ENCODE measurements at places on chromosomes 2 and 18.

DNA sequence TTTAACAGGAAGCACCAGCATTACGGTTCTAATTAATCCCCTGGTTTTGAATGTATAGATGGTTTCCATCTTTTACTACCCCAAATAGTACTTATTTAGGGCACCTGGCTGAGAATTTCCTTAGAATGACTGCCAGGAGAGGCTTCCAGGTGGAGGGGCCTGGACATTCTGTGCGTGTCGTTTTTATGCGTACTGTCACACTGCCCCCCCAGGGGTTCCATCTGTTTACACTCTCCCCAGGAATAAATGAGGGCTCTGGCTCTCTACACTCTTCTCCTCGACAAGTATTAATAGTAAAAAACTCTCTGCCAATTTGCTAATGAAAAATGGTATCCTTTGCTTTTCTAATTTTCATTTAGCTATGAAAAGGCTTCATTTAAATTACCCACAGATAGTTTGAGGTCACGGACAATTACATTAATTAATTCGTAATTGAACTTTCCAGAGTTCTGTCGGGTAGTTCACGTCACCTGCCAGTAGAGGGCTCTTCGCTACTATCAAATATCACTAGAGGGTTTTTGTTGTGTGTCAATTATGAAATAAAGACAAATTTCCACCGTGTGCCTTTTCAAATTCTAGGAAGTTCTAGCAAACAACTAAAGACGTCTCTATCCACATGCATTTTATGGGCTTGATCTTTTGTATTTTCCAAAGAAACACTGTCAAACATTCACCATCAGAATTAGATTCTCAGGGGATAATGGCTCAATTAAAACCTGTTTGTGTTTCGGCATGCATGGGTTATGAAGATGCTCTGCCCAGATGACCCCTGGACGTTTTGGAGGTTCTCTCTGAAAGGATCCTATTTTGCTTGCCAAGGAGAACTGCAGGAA, 88.8 kb upstream of the ASB18 start:
- no peak for DNase-seq

GRCh38 chr2:46002507-46002883, 294.7 kb upstream of the EPAS1 start:
- DNase-seq: no peak

GRCh38 chr2:25009954-25010353, 31.9 kb upstream of the EFR3B start:
- DNase-seq: no peak

- peak; percentile 78 for DNase-seq
These were observed at the start of gene FN1 for GRCh38 chr2:215435870-215436704. TSS of gene FN1 (minus strand) at chr2:215436068. CDS start at chr2:215435802, 266 bp downstream.

DNA sequence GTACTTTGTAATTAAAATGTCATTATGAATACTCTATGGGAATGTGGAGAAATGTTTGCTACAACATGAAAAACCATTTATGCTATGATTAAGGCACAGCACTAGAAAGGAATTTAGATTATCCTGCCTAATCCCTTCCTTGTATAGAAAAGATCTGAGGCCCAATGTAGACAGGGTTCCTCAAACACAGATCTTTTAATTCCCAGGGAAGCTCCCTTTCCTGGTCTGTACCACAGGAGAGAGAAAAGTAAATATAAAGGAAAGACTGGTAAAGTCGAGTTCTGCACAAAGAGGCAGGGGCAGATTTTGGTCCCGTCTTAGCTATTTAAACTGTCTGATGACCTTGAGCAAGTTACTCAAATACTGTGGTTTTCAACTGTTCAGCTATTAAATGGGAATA, 84.7 kb downstream of the ICA1L start:
- DNase-seq: no peak

GRCh38 chr2:19748711-19749506, 152.9 kb downstream of the TTC32 start:
- no peak for DNase-seq

DNA sequence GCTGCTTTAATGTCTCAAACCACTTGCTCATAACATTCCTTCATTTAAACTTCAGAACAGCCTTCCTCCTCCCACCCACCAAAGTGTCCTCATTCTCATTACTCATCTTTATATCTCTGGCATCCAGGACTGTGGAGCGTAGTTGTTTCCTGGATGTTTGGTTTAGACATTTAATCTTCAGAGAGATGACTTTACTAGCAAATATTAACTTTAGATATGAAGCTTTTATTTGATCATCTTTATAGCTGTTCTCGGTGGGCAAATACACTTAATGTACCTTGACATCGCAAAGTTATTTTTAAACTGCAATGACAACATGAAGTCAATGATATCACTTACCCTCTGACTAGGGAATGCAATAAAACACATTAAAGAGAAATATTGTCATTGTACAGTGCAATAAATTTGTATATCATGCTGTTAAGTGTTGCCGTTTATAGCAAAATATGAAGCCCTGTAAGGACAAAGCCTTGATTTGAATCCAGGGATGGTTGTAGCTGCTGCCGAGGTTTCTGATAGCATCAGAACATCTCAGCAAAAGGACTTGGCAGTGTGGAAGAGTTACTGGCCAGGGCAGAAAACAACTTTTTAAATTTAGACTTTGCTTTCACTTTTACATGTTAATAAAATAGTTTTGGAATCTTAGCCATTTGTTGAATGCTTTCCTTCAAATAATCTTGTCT, 4.6 kb upstream of the LAMA3 start:
- no peak for DNase-seq

DNA sequence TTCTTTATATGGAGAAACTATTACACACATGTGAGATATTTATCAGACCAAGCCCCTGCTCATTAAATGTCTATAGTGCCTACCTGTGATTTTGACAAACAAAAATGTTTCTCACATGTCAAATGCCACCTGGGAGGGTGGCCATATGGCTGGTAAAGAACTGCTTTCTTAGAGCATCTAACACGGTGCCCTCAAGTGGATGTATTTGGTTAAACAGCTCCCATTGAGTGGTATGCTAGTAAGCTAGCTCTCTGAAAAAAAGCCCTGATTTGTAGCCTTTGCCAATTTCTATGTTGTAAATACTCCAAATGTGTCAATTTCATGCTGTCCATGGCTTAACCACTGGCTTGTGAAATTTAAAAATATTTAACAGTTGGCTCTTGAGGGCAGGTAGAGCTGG, 94.6 kb downstream of the PMAIP1 start:
- no peak for DNase-seq

DNA sequence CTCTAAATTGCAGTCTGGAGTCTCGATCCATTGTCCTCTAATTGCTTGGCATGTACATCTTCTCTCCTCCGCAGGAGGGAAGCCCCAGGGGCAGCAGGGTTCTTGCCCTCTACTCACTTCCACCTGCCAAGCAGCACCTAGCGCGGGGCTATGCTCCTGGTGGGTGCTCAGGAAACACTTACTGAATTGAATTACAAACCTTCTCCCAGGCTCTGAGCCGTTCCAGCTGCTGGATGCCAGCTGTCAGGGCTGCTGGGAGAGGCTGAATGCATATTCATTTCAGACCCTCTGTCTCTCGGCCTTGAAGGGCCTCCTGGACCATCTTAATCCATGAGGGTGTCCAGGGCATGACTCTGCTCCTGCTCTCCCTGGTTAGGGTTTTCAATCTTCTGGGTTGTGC, 94.0 kb downstream of the CELF4 start:
- DNase-seq: no peak

DNA sequence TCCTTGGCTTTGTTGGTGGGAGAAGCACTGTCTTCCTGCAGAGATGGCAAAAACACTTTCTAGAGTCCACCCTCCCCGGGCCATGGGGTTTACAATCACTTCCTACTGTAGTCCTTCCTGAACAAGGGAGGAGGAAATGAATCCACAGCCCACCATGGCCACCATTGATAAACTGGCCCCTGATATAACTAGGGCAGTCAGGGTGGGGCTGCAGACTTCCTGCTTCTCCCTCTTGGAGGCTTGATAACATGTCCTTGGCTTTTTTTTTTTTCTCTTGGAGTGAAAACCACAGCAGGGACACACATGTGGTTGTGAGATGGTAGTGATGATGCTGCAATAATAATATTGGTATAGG, 437.8 kb downstream of the ZNF521 start:
- no peak for DNase-seq

GRCh38 chr18:78672862-78673446, 306.7 kb upstream of the SALL3 start:
- DNase-seq: no peak

- no peak for DNase-seq
These were observed 88.7 kb upstream of the MEIS1 start for GRCh38 chr2:66346231-66346664.

- DNase-seq: no peak
These were observed 37.6 kb upstream of the FOSL2 start for GRCh38 chr2:28354920-28355520.

- no peak for DNase-seq
These were observed 261.3 kb upstream of the STON1 start for GRCh38 chr2:48268671-48269070.

DNA sequence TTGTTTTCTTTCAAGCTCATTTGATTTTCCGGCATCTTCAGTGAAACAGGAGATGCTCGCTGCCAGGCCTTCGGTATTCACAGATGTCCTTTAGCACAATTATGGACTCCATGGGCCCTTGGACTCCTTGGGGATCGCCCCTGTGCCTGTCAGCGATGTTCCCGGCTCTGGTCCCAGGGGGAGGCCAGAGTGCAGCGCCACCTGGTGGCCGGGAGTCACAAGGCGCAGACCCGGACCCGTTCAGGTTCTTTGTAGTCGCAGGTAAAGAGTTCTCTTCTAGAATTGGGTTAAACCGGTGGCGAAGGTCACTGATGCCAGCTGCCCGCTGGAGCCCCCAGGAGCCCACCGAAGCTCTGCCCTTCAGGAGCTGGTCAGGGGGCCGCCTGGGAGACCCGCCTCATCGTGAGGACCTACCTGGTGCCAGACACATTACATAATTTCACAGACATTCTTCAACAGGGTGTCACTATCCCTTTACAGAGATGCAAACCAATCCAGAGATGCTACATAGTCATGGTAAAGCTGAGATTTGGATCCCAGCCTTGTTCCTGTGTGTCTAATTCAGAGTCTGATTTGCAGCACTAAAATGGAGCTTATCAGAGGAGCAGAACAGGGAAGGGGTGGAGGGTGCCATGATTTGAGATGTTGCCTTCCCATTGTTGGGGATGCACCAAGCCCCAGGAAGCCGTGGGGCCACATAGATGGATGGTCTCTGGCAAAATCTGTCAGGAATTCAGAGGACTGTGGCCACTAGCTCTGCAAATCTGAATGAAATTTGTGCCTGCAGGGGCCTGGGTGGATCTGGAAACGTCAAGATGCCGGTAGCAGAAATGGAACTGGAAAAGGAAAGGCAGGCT, 6.0 kb upstream of the INPP5D start:
- DNase-seq: peak; percentile 88

- DNase-seq: peak; percentile 69
These were observed 2.1 kb upstream of the PCBP1 start for GRCh38 chr2:70084973-70085710.

- DNase-seq: no peak
These were observed 100.9 kb downstream of the ATAD2B start for GRCh38 chr2:23826040-23826439.

- no peak for DNase-seq
These were observed 5.4 kb downstream of the AFG3L2 start for GRCh38 chr18:12371590-12371989.

DNA sequence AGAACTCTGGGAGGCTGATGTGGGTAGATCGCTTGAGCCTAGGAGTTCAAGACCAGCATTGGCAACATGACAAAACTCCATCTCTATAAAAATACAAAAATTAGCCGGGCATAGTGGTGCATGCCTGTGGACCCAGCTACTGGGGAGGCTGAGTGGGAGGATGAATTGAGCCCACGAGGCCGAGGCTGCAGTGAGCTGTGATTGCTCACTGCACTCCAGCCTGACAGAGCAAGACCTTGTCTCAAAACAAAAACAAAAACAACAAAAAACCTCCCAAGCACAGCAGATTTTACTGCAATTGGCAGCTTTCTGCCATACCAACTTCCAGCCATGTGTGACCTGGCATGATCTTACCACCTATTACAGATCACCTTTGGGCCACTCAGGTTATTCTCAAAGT, 57.7 kb upstream of the LRPPRC start:
- no peak for DNase-seq

DNA sequence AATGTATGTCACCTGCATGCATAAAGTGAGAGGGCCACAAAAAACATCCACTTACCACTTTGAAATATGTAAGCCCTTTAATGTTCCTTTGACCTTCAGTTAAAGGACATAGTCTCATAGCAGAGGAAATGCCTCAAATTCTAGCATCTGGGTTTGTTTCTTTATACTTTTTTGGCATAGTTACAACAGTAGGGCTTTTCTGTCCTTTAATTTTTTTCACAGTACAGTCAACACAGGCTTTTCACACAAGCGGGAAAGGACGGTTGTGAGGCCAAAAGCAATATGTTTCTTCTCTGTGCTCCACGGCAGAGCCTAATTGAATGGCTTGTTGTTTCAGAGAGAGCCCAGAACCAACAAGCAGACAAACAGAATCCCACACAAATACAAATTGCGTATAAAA, 57.6 kb downstream of the CRIM1 start:
- DNase-seq: no peak

- DNase-seq: no peak
These were observed 869 bp downstream of the USP40 start for GRCh38 chr2:233565685-233566140.

DNA sequence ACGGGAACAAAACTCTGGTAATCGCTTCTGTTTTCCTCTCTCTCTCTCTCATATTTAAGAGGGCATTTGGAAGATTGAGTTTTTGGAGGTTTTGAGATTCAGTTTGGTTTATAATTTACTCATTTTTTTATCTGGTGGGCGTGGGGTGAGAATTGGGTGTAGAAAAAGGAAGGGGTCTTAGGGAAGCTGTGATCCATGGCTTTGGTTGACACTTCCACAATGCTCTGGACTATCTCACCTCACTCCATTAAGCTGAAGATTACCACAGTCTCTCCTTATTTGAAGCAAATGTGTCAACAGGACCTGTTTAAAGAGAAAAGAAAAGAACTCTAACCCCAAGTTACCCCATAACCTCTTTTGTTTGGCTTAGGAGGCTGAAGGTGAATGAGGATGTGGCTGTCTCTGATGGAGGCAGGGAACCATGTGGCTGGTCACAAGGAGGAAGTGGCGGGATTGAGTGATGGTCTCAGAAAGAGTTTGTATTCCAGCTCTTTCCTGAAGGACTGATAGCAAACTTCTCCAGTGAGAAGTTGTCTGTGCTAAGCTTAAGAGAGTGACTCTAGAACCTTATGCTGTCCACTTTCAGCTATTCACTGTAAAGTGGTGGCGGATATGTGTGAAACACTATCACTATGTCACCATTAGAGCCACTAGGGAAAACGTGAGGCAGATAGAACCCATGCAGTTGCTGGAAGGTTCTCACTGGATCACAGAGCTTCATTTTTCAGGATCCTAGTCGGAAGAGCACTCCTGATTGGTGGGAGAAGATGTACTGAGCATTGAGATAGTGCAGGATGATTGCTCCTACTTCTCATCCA, 934 bp downstream of the ZNF804A start:
- DNase-seq: no peak

GRCh38 chr2:195768431-195768830, 111.4 kb downstream of the SLC39A10 start:
- no peak for DNase-seq

- no peak for DNase-seq
These were observed 412.3 kb upstream of the RGPD4 start for GRCh38 chr2:107414376-107414775.

- peak; percentile 38 for DNase-seq
These were observed 96.0 kb downstream of the UXS1 start for GRCh38 chr2:106098081-106098480.

- no peak for DNase-seq
These were observed 59.8 kb upstream of the SLC8A1 start for GRCh38 chr2:40511661-40512213.

Data from stimulated activated naive CD8-positive, alpha-beta T cell treated with anti-CD3 and anti-CD28 coated beads, Interleukin-15, Interleukin-2, amounts not matched to agents 100 U/mL and 50 U/mL, for 24 hours (primary cell).